ENCODE measurements at places on chromosomes 7 and 10.

- no peak for DNase-seq
Observed at GRCh38 chr10:78432583-78432982, 398.9 kb downstream of the RPS24 start.

- no peak for DNase-seq
Observed at GRCh38 chr10:114391599-114391998, 12.7 kb downstream of the AFAP1L2 start.

DNA sequence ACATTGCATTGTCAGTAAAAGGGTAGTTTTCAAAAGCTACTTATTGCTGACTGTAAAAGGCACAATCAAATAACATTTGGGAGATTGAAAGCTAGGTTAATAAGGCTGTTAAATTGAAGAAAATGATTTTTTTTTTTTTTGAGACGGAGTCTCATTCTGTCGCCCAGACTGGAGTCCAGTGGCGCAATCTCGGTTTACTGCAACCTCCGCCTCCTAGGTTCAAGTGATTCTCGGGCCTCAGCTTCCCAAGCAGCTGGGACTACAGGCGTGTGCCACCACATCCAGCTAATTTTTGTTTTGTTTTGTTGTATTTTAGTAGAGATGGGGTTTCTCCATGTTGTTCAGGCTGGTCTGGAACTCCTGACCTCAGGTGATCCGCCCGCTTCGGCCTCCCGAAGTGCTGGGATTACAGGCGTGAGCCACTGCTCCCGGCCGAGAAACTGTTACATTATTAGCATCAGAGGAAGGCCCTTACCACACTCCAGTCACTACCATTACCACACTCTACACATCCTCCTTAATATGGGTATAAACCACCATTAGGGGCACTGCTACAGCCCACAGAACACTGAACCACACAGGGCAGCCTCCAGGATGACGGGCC is 1.0 kb downstream of the CYP51A1 start:
- no peak for DNase-seq

GRCh38 chr10:88831709-88832108 is 19.9 kb downstream of the ANKRD22 start:
- no peak for DNase-seq

DNA sequence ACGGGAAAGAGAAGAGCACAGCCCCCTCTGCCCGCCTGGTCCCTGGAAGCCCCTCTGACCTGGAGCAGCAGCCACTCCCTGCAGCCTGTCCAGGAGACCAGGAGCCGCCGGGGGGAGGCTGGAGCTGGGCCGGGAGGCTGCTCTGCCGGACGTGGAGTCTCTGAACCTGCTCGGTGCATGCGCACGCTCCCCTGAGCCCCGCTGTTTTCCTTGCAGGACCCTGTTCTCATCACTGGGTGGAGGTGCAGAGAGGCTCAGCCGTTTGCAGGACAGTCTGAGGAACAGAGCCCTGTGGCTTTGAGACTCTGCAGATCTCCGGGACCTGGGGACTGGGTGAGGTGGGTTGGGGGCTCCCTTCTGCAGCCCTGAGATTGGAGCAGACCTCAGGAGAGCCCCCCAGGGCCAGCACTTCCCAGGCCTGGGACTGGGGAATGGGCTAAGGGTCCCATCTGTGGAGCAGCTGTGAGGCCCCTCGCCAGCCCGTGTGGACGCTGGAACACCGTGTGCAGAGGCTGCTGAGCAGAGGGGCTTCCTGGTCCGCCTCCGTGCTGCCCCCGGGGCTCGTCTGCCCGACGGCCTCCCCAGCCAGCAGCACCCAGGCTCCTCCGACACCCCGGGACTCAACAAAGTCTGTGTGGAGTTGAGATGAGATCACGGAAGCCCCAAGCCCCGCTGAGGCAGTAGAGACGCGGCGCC is 48.5 kb upstream of the ADGRA1 start:
- no peak for DNase-seq

DNA sequence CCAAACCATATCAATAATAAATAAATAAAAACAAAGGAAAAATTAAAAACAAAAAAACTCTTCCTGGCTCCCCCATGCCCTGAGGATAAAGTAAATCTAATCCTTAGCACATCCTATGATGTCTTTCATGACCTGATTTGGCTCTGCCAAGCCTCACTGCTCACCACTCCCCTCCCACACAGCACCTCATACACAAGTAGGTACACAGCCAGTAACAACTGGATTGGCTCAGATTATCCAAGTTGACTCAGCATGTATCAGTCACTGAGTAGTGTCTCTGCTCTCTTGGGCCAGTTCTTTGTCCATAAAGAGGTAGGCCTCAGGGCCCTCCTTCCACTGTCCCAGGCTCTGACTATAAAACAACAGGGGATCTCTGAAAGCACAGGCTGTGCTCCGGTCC is 99.6 kb downstream of the STRA8 start:
- DNase-seq = no peak

DNA sequence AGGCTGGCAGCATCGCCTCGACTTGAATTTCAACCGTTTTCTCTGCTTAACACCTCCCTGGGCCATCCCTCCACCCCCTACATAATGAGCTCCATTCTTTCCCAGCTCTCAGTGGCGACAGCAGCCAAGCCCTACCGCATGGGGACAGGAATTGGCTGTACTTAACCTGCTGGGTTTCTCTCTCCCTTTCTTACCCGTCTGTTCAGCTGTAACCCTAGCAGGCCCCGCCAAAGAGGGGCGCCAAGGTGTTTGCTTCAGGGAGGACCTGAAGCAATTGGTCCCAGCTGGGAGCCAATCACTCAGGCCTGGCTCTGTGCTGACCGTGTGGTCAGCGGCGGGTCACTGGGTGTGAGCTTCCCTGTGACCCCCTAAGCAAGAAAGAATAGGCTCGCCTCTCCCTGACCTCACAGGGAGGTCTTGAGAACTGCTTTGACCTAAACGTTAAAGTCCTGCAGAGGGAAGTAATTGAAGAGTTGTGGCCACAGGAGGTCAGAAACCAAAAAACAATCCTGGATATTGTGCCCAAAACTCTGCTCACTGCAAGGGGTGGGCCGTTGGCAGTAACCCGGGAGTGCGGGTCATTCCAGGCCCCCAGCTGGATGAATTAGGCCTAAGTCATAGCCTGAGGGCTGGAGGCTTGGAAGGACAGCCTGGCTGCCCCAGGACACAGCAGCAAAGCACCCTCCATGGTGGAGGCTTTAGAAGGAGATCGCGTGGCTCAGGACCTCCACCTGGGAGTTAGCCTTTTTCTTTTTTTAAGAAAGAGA is 114.6 kb downstream of the ITIH5 start:
- DNase-seq = no peak

GRCh38 chr10:14200698-14201544 is 129.8 kb downstream of the FRMD4A start:
- no peak for DNase-seq

GRCh38 chr10:86203162-86203905 is 163.3 kb downstream of the GRID1 start:
- DNase-seq = no peak

DNA sequence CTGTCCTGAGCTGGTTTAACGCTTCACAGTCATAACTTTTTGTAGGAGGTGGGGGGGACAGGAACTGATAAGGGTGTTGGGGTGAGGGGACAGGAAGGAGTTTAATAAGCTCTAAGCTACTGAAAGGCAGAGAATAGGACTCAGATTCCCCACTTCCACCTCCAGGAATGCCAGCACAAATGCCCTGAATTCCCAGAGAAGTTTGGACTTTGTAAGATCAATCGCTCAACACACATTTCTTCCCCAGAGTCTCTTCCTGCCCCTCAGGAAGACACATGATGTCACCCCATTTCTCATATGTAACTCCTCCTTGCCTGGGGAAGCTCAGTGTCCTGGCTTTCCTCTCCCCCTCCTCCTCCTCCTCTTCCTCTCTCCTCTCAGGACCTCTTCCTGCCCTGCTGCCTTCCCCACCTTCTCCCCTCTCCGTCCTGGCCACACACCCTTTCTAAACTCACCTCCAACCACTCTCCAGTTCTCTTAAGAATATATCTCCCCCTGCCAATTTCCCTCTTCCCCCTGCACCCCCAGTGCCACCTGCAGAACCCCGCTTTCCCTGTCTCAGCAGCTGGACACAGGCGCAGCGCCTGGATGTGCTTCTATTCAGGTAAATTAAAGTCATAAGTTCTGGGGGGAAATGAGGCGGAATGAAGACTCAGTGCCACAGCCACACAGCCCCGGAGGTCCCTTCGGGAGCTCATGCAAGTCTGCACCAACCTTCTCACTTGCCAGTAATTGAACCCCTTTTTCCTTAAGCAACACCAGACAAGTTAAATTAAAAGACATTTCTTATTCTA is 5.3 kb upstream of the LOXL4 start:
- DNase-seq = no peak

DNA sequence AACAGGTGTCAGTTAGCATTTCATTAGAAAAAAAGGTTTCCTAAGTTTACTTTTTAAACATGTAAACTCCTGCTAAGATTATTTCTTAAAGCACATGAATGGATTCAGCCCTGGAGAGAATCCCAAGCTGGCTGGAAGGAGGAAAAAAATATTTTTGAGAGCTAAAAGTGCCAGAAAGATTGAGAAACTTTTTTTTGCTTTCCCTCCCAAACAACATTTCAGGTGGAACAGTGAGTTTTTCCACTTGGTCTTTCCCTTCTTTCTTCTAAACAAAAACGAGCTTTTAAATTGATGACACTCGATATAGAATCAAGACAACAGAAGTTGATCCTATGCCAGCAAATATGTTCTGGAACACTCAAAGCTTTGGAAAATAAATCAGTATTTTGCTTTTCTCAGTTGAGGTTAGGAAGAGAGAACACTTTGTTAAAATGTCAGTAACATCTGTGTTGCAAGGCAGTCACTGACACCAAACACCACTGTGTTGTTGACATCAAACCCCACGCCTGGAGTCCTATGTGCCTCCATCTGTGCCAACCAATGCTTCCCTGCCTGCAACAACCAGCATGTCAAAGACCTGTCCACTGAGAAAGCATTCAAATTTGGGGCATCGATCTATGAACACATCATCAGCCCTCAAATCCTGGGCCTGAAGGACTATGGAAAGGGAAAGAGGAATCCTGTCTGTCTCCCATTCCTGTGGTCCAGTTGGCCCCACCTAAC is 22.9 kb upstream of the INSIG1 start:
- no peak for DNase-seq

- no peak for DNase-seq
Observed at GRCh38 chr7:36372156-36372555, 17.5 kb upstream of the ANLN start.

- DNase-seq = no peak
Observed at GRCh38 chr7:87001214-87001613, 58.2 kb downstream of the ELAPOR2 start.

- no peak for DNase-seq
Observed at GRCh38 chr10:74671716-74672115, 154.7 kb upstream of the KAT6B start.

DNA sequence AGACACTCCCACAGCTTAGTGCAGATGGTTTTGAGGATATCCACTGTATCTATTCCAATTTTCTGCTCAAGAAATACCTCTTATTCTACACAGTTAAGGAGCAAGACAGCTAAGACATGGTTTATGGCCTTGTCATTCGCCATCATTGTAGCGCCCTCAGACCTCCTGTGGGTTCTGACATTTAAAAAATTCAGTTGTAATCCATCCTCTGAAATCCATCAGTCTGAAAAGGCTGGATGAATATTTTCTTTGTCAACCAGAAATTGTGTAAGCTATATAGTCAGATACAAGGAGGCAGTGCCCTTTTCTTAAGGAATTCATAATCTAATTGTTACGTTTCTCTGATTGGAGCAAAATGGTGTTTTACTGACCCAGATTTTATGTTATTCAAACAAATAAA is 353.6 kb downstream of the GALNT17 start:
- no peak for DNase-seq

DNA sequence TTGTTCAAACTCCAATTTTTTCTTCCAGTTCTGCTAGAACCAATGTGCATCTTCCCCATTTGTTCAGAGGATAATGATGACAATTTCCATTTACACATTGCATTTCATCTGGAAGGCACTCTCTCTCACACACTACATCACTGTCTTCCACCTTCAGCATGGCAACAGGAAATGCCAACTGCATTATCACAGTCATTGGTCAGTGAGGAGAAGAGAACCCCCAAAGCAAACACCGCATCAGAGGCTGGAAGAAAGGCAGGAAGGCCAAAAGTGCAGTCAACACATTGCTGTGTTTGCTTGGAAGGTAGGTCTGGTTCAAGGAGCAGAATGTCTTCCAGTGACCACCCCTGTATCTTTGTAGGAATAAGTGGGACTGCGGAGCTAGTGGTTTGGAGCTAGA is 192.2 kb upstream of the RHOBTB1 start:
- DNase-seq = no peak

- DNase-seq = no peak
Observed at GRCh38 chr7:28862595-28863272, 95.4 kb downstream of the TRIL start.

DNA sequence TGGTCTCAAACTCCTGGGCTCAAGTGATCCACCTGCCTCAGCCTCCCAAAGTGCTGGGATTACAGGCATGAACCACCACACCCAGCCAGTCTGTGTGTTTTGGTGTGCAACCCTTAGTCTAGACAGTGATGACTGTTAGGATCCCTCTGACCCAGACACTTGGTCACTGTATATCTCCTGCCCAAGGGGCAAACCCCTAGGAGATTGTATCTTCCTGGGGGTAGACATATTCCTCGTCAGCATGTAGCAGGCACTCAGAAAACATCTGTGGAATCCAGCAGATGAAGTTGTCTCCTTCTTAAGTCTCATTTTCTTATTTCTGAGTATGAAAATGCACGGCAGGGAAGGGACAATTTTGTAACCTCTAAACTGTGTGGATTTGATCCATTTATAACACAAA is 292.5 kb downstream of the GFRA1 start:
- DNase-seq = no peak

DNA sequence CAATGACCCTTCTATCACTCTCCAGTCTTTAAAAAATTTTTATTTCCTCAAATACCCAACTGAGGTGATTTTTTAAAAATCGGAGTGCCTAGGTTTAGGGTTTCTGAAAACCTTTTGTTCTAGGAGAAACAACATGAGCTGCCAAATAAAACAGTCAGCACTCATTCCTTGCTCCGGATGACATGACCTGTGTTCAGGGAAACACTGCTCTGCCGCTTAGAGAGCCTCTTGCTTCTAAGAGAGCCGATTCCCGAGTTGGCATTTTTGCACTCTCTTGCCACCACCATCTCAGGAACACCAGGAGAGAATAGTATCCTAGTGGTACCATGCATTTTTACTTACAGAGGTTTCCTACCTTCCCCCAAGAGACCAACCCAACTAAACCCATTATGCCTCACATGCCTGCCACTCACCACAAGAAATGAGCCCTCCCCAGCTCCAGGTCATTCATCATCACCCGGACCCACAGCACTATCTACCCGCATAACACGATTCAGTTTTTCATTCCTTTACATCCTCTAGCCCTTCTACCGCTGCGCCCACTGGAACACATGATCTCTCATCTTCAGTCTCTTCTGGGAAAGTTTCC is 365.4 kb downstream of the THSD7A start:
- DNase-seq = no peak

DNA sequence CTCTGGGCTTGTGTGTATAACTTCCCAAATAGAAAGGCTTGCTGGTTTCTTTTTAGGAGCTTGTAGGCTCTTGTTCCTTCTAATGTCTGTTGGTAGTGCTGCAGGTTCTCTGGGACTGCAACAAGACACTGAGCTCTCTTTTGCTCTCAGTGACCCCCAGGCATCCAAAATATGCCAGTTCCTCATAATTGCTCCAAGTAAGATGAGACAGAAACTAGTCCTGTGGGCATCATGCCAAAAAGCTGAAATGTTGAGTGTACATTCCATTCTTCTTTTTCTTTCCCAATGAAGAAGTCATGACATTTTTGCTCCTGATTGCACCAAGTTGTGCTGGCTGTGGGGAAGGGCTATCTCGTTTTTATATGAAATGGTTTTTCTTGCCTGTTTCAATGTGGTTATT is 7.1 kb upstream of the BTBD16 start:
- no peak for DNase-seq

GRCh38 chr10:11921800-11922392 is 98.7 kb downstream of the PROSER2 start:
- no peak for DNase-seq
